ENCODE measurements at places on chromosomes 1 and 21. TPM values are rescaled to one million over a fixed set of nuclear protein-coding genes. Genes with fewer than 3 reads are reported as not detected.

Gene RHCE
- not detected for total RNA-seq

Gene NR5A2
- total RNA-seq: not detected

Gene SEMA6C
- total RNA-seq: 7.2 TPM

Gene SELENBP1
- total RNA-seq: not detected

Gene CR1L
- total RNA-seq: not detected

Gene DDAH1
- 0.15 TPM for total RNA-seq

Gene RNU1-3
- 3,278 TPM for total RNA-seq

Gene SPSB1
- total RNA-seq: 19.7 TPM

Gene SPRR4
- total RNA-seq: not detected

Gene FAM229A
- total RNA-seq: 43.2 TPM

Gene FAM167B
- 0.44 TPM for total RNA-seq

Gene AMY1A
- not detected for total RNA-seq

Gene CASQ1
- not detected for total RNA-seq

Gene CPT2
- total RNA-seq: 11.6 TPM

Gene GUCA2A
- not detected for total RNA-seq

Gene CYP4B1
- total RNA-seq: not detected

Gene S100A5
- 1.8 TPM for total RNA-seq

Gene ANKRD65
- not detected for total RNA-seq

Gene BACE2
- total RNA-seq: 2.5 TPM

Gene ZFP69
- total RNA-seq: 3.3 TPM

Gene OR2T35
- not detected for total RNA-seq

Gene RNU1-4
- total RNA-seq: 3,278 TPM

Gene SLC45A3
- 0.74 TPM for total RNA-seq

Gene ALX3
- not detected for total RNA-seq

Gene CFAP74
- total RNA-seq: not detected

Gene ESPN
- 3.7 TPM for total RNA-seq

Gene SPATC1L
- 1.7 TPM for total RNA-seq

Gene ZNF683
- not detected for total RNA-seq

Gene KIFAP3
- 17.8 TPM for total RNA-seq

Gene KIAA0040
- 50.1 TPM for total RNA-seq

Gene SMCP
- total RNA-seq: not detected

Gene ZSCAN20
- 0.94 TPM for total RNA-seq

Gene ANGPTL1
- total RNA-seq: not detected

Gene RBP7
- not detected for total RNA-seq

Gene LCE1C
- total RNA-seq: not detected

Gene SIK1
- 243 TPM for total RNA-seq

Gene LRIG2
- 31.1 TPM for total RNA-seq

Gene UBXN10
- 0.30 TPM for total RNA-seq

Gene OTUD7B
- 6.7 TPM for total RNA-seq

Gene EPHX1
- 0.62 TPM for total RNA-seq

Gene ZBTB8B
- not detected for total RNA-seq

Gene ASCL5
- 0.27 TPM for total RNA-seq

Gene LRIF1
- 3.6 TPM for total RNA-seq

Gene PTPN14
- 0.10 TPM for total RNA-seq

Gene ADSS2
- 53.4 TPM for total RNA-seq

Gene CYP4A22
- not detected for total RNA-seq

Gene CLDN17
- not detected for total RNA-seq

Gene BCAS2
- total RNA-seq: 114 TPM

Measured in CD4-positive, CD25-positive, alpha-beta regulatory T cell (primary cell).